ENCODE measurements at places on chromosomes 13 and 19.

DNA sequence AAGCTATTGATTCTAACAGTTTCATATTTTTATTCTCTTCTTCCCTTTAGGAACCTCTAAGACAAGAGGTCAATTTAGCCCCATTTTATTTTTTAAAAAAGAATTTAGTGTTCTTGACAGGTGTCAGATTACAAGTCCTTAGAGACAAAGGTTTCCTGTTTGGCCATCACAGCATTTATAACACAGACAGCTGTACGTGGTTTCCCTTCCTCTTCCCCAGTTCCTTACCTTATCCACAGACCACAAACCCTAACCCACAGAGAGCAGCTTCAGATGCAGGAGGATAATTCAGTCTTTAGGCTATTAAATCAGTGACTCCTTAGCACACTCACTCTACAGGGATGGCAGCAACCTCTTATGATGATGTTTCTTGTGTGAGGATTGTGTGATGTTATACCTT lies 1210.1 kb downstream of the DIAPH3 start:
- H3K4me3 ChIP-seq, result no peak overlapping the region
- H3K27me3 ChIP-seq, result no peaks in the 10 kb centered on the region
- peaks cover 5% of the 10 kb centered on the region for H3K36me3 ChIP-seq
- H3K27ac ChIP-seq, result no peak overlapping the region

- H3K4me3 ChIP-seq, result no peak overlapping the region
- no peak overlapping the region for H3K27ac ChIP-seq
- no peak for DNase-seq
- peaks cover 36% of the 10 kb centered on the region for H3K4me1 ChIP-seq
Measured at GRCh38 chr13:38606699-38607535, 80.0 kb upstream of the FREM2 start.

DNA sequence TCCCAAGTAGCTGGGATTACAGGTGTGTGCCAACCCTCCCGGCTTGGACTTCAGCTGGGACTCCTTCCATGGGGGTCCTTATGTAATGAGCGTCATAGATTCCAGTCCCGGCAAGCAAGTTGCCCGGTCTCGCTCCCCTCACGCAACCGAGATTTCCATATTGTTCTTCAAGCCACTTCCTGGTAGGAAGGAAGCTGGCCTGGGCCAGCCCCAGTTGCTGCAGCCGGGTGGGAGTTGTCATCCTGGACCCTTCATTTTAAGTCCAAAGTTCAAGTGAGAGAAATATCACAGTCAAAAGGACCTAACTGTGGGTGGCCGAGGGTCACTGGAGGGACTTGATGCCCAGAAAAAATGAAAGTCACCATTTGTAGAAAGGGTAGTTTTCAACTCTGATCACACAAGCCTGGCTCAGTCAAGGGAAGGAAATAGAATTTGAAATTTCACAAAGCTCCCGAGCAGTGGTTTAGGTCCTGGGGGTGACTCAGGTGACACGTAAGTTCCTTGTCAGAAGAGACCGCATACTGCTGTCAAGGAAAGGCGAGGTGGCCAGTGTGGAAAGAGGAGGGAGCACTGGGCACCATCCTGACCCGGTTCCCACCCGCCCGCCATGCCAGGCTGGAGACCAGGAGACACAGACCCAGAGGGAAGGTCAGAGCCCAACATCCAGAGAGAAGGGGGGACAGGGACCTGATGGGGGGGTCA lies 5.3 kb downstream of the FGF21 start:
- no peak for DNase-seq
- H3K36me3 ChIP-seq, result no peaks in the 10 kb centered on the region
- H3K27ac ChIP-seq, result no peak overlapping the region
- H3K4me3 ChIP-seq, result no peak overlapping the region
- H3K4me1 ChIP-seq, result no peaks in the 10 kb centered on the region

DNA sequence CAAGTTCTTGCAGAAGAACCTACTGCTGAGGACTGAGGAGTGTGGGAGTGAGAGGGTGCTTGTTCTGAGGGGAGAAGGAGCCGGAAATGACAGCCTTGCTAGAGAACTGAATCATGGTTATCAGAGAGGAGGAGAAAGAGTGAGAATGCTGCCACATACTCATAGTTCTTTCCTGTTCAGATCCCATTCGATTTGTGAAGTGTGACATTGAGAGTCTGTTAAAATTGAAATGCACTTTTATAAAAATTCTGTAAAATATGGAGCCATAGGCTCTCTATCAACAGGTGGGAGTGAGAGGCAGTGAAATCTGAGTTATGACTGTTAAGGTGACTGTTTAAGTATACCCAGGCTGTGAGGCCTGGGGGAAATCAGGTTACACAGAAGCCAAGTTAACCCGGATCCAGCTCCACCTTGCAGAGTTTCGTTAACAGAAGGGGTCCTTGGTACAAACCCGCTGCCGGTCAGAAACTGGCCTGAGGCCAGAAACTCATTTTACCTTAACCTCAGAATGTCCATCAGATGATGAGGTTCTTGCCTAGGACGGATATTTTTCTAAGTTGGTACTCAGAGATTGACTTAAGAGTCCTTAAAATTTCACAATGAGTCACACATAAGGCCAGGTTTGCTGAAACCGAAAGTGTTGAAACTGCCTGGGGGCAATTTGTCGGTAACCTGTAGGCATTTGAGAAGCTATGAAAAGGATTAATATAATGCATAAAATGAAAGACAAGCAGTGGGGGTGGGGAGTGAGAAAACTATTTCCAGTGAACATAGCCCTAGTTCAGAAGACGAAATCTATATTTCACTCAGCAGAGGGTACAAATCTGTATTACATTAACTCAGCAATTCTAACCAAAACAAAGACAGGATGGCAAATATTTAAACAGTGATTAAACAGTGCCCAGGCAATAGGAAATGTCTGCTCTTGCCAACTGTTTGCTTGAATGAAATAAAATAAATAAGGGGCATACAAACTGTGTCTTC lies 350.5 kb downstream of the KCNRG start:
- peak overlapping the region; percentile 28 for H3K27ac ChIP-seq
- no peak overlapping the region for H3K4me3 ChIP-seq

DNA sequence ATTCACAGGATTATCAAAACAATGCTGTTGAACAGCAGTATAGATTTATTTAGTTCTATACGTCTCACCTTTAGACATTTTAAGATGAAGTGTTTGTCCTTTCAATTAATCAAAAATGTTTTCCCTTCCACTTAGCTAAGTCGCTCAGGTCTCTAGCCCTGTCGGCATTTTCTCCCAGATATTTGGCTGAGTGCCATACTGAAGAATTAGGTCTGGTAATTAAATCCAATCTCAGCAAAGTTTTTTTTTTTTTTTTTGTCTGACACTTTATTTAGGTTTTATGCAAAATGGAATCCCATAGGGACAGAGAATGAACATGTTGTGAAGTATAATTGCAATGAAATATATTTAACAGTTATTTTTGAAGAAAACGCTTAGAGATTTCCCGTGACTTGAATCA lies 44.1 kb downstream of the RFC3 start:
- H3K27me3 ChIP-seq, result no peaks in the 10 kb centered on the region
- H3K27ac ChIP-seq, result peak overlapping the region; percentile 7
- DNase-seq, result no peak
- no peak overlapping the region for H3K4me3 ChIP-seq
- peaks cover 3% of the 10 kb centered on the region for H3K36me3 ChIP-seq

- no peak overlapping the region for H3K4me3 ChIP-seq
- H3K27me3 ChIP-seq, result peaks cover 15% of the 10 kb centered on the region
- DNase-seq, result peak; percentile 68
- peak overlapping the region; percentile 12 for H3K27ac ChIP-seq
- peaks cover 9% of the 10 kb centered on the region for H3K4me1 ChIP-seq
Measured at GRCh38 chr19:10478903-10479384, 24.2 kb downstream of the KEAP1 start.

DNA sequence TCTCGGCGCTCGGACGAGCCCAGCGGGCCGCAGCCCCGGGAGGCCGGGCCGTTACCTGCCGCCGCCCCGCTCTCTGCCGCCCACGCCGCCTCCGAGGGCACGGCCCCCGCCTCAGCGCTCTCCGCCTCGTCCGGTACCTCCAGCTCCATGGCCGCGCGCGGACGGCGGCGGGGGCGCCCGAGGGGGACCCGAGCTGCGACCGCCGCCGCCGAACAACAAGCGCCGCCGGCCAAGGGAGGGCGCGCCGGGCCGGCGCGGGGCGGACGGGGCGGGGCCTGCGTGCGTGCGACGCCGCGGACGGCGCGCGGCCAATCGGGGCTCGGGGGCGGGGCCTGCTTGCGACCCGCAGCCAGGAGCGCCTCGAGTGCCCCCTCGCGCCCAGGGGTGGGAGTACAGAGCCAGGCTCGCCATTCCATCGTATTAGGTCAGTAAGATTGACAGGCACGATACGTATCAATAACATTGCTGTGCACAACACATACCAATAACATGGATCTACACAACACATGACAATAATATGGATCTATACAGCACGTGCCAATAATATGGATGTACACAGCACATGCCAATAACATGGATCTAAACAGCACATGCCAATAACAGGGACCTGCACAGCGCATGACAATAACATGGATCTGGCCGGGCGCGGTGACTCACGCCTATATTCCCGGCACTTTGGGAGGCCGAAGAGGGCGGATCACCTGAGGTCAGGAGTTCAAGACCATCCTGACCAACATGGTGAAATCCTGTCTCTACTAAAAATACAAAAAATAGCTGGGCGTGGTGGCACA lies at the start of gene PIP5K1C:
PIP5K1C (minus strand) TSS at position 227 of the 791 bp plus-strand sequence; CDS start at position 149, 78 bp downstream.
- peak within 1 kb of the TSS; percentile 82 for H3K27ac ChIP-seq
- no peaks in the 10 kb centered on the region for H3K36me3 ChIP-seq

GRCh38 chr13:105202354-105202753 lies 1333.1 kb downstream of the EFNB2 start:
- no peak for DNase-seq
- no peaks in the 10 kb centered on the region for H3K36me3 ChIP-seq
- no peaks in the 10 kb centered on the region for H3K27me3 ChIP-seq
- no peak overlapping the region for H3K4me3 ChIP-seq

Measured in mesothelial cell of epicardium (in vitro differentiated cells).